BJ (cell line): ENCODE measurements at places on chromosomes 3 and 15.
A peak's percentile ranks its signal among the peaks of the same experiment; 100 is the strongest.

DNA sequence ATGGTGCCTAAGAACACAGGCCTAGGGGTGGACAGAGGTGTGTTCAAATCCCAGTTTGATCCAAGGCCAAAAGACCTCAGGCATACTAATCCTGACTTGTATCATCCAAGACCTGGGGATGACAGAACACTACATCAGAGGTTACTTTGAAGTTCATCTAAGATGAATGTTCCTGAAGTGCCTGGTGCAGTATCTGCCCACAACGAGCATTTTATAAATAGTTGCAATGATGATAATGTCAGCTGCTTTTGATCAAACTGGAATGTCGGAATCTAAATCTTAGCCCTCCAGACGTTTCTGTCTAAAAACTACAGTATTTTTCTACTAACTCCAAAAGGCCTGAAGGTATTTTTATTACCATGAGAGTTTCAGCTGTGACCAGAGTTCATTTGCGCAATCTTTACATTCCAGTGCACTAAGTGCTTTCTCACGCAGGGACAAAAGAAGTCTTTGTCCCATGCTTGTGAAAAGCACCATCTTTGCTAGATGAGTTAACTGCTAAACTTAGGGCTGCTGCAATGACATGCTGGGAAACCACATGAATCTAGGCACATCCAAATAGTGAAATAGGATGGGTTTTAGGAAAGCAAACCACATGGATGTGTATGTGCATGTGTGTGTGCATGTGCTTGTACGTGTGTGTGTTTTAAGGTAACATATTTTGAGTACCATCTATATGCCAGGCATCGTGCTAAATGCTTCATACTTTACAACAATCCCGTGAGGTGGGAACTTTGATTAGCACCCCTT, 18.1 kb downstream of the ANXA2 start:
- peak; percentile 99 for DNase-seq

DNA sequence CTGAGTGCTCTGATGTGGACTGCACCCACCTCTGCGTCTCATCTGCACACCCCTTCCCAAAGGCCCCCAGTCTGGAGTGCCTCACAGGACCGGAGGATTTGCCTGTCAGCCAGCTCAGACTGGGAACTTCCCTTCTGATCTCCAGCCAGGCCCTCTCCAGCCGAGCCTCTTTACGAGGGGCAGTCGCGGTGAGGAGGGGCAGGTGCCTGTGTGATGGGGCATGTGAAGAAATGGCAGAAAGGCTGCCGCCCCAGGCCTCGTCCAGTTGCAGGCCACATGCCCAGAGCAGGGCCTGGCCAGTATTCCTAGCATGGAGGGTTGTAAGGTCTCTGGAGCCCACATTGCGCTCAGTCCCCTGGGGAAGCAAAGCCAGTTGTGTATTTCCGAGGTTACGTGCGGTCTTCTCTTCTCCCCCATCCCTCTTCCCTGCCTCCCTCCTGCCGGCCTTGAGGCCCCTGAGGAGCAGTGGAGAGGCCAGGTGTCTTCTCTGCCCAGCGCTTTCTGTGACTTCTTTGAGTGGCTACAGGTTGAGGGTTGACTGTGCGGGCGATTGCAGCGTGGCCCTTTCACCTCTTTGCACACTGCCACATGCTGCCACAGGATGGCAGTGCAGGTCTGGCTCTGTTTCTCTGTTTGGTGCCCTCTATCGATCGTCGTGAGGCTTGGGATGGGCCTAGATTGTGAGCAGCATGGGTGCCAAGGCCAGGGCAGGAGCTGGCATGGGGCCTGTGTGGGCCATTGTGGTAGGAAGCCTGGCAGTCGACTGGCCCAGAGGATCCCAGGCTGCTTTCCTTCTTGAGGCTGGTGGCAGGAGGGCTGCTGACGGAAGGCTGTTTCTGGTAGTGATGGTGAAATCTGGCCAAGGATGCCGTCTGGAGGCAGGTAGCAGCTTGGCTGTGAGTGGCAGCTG, 5.3 kb downstream of the CLK3 start:
- no peak for DNase-seq

- no peak for DNase-seq
Measured at GRCh38 chr15:64916365-64916764, 4.7 kb downstream of the ANKDD1A start.

DNA sequence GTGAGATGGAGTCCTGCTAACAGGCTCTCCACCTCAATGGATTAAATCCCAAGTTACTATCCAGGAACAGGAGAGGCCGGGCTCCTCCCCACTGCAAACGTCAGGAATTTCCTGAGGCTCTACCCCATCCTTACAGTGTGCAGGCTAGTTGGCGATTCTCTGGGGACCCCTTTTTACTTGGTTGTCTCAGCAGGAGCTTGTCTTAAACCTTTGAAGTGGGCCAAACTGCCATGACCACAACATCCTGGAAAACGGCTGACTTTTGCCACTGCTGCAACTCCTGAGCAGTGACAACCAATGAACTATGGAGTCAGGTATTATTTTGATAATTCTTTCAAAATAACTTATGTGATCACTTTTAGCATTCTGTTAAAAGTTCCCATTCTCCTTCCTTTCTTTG, 440.9 kb upstream of the CCDC54 start:
- no peak for DNase-seq

GRCh38 chr15:66617137-66618090, 51.6 kb upstream of the LCTL start:
- no peak for DNase-seq

GRCh38 chr3:67592057-67592456, 62.4 kb downstream of the SUCLG2 start:
- DNase-seq, result no peak

DNA sequence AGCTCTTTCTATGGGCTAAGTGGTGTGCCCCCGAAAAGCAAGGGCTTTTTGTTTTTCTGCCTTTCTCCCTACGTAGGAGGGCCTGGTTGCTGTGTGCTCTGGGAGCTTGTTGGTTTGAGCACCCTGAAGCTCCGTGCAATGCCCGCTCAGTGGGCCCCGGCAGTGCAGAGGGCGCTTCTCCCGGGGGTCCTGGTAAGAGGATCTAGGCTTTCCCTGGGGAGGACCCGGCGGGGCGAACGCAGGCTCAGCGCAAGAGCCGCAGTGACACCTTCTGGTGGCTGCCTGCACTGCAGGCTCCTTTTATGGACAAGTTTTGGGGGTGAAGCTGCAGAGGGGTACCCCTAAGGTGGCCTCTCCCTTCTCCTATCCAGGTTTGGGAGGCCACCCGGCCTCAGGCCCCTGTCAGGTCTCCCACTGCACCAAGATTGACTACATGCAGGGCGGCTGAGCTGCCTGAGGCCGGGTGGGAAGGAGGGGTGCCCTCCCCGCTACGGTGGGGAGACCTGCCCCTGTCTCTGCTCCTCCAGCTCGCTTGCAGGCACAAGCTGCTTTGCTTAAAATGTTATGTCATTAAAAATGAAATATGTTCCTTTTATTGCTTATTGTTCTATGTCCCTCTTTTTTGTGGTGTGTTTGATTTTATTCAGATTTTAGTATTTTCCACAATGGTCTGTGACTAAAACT, 387.9 kb downstream of the GABRG3 start:
- no peak for DNase-seq

DNA sequence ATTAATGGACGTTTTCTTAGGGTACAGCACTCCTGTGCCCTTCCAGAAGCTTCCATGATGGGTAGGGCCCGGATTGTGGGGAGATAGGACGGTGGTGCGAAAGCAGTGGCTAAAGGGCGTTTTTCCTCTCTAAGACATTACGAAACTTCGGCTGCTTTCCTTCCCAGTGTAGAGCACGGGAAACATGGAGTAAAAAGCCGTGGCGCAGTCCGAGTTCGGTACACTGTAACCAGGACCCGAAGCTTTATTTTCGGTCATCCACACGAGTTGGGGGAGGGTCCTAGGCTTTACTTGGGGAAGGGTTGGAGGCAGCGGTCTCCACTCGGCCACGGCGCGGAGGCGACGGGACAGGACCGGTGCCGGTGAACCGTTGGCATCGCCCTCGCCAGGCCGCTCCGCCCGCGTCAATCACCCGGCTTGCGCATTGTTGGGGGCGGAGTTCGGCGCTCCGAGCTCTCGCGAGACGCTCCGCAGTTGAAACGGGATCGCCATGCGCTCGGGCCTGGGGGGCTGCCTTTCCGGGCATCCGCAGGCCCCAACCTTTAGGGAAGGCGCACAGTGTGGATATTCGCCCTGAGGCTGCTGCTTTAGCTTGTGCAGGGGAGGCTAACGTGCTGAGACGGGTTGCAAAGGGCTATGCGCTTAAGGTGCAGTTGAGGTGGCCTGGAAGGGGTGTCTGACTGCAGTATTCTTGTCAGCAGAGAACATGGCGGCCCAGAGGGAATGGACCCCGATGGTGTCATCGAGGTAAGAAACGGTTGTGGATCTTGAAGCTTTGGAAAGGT, 546 bp downstream of the EIF4A2 start:
- DNase-seq, result no peak

DNA sequence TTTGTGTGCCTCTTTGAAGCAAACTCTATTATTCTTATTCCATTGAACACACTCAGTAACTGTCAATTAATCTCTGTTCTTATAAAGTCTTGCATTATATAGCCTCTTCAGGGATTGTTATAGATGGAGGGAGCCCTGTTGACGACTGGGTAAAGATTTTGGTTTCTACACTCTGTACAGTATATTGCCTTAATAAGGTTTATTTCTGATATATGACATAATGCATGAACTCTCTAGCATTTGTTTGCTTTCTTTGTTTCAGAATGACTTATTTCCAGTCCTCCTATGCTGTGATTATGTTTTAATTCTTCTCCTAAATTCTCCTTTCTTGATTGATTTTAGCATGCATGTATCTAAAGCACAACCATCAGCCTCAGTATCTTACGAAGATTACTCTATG, 494.9 kb downstream of the DIPK2A start:
- no peak for DNase-seq

DNA sequence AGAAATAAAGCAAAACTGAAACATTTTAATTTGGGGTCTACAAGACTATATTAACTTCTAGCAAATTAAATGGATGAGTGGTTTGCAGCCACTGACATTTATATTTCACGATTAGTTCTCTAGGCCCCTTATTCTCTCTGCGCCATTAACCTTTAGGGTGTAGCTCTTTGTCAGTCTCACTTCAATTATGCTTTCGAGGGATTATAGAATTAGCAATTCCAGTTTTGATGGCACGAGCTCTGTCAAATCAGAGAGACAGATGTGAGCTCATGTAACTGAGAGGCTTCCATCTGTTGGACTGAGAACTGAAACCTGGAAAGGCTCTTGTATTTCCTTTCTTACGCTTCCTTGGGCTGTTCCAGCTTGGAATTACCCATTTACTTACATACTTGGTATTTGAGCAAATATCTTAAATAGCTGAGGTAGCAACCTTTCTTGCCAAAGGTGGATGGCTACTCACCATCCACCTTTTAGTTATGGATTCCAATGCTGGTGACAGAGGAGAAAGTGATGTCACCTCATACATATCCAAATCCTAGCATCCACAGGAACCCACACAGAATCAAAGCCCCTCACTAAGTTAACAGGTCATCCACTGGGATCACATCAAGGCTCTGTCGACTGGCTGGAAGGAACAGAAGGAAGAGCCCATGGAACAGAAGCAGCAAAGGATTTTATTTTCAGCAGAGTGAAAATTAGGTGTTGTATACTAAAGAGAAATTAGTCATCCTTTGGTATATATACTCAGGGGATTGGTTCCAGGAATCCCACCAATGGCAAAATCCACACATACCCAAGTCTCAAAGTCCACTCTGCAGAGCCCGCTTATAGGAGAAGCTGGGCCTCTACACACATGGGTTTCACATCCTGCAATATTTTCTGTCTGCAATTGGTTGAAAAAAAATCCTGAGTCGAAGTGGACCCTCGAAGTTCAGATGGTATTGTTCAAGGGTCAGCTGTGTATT, 20.8 kb downstream of the VGLL4 start:
- no peak for DNase-seq

DNA sequence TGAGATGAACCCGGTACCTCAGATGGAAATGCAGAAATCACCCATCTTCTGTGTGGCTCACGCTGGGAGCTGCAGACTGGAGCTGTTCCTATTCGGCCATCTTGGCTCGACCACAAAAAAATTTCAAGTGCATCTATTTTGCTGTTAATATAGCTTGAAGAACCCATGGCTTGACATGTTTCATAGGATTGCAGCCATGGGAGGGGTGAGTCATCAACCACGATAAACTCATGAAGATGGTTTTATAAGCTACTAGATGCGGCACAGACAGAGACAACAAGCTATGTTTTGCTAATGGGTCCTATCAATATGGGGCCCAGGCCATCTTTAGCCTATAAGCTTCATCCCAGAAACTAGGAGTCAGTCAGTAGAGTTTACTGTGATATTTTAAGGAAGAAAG, 100.4 kb upstream of the PHLDB2 start:
- DNase-seq, result no peak

DNA sequence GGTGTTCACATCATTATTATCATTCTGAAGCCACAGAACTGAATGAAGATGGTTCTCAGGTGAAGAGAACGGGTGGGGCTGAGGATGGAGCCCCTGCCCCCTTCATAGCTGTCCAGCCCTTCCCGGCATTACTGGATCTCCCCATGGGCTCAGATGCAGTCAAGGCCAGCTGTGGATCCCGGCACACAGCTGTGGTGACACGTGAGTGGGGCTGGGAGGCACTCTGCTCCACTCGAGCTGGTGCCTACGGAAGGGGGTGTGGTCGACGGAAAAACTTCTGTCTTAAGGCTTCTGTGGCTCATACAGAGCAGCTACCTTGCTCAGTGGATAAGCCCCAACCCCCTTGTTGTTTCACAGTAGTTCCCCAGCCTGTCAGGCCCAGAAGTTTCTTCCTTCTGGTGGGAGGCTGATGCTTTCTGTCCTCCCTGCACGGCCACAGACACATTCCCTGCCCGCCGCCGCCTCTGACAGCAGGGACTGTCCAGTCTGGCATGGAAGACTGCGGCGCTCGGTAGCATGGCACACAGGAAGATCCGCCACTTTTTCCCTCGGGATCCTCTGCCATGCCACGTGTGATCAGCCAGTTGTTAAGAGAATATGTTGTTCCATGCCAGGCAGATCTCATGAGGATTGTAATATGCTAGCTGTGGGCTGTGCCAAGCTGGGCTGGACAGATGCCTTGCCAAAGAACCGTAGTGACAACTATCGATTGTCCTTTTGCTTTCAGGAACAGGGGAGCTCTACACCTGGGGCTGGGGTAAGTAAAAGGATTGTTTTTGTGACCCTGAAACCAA, 5.8 kb downstream of the RCCD1 start:
- DNase-seq, result no peak

DNA sequence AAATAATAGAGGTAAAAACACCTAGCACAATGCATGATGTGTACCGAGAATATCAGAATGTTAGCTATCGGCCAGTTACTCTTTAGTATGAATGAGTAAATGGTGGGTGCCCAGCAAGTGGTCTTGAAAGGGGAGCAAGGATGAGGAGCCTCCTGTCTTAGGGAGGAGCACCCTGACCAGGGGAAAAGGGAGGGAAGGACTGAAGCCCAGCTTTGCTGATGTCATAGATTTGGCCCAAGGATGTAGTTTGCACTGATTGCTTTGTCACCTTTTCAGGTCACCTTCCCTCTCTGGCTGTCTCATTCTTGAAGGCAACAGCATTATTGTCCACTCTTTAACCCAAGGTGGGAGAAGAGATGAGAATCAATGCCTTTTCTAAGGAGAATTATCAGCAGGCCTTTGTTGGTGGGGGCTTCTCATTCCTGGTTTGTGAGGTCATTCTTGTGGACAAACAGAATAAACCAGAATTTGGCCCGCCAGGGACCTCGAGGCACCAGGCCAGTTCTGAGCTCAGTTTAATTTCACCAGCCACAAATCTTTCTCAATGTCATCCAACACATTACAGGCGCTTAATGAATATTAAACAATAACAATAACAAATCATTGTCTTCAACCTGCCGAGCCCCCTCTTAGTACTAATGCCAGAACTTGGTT, 231.3 kb downstream of the VPS13C start:
- DNase-seq, result no peak

- peak; percentile 27 for DNase-seq
Measured at GRCh38 chr3:191774485-191774884, 313.5 kb downstream of the PYDC2 start.
